Left ventricle myocardium superior (tissue), 1 donor: ENCODE measurements at places on chromosomes 3 and 15.

GRCh38 chr3:196995646-196996355, 27.2 kb upstream of the PIGZ start:
- no peak for DNase-seq

DNA sequence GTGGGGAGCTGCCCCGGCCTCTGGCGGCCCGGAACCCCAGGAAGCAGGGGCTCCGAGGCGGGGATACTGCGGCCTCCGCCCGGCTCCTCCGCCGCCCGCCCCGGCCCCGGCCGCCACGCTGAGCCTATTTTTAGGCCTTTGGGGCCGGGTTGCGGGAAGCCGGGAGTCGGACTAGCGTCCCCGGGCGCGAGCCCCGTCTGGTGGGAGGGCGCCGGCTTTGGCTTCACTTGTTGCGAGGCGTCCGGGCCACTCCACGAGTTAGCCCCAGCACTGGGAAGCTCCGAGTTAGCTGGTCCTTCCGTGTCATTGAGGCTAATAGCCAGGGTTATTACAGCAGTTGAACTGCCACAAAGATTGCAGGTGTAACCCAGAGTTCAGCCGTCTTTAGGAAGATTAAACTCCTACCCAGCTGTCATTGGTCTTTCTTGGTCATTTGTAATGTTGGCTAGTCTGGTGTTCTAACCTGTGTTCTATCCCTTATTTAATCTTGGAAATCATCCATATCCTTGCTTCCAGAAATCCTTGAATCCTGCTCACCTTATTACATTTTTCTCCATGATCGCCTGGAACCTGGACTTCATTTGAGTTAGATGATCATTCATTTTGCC, 791 bp downstream of the GYG1 start:
- peak; percentile 74 for DNase-seq

DNA sequence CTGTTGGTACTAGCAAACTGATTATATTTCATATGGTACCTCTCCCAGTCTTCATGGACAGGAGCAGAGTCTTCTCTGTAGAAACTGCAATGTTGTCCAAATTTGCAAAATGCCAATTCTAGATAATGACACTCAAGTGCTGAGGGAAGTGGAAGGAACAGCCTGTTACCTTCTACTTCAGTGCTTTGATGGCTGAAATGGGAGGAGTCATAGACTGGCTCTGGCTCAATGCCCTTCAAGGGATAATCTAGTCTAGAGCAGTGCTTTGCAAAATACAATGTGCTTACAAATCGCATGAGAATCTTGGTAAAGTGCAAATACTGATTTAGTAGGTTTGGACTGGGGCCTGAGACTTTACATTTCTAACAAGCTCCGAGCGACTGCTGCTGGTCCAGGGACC, 51.7 kb upstream of the ACP3 start:
- no peak for DNase-seq

- DNase-seq: no peak
Observed at GRCh38 chr3:78830470-78830869, 937.3 kb downstream of the ROBO1 start.

GRCh38 chr15:29518442-29518841, 248.8 kb upstream of the NSMCE3 start:
- no peak for DNase-seq
